ENCODE measurements at places on chromosomes 11 and 22.

GRCh38 chr22:23524226-23524625 lies 55.9 kb downstream of the IGLL1 start:
- no peak for DNase-seq

- peak; percentile 27 for DNase-seq
Measured at GRCh38 chr22:35306350-35306967, 6.8 kb downstream of the TOM1 start.

DNA sequence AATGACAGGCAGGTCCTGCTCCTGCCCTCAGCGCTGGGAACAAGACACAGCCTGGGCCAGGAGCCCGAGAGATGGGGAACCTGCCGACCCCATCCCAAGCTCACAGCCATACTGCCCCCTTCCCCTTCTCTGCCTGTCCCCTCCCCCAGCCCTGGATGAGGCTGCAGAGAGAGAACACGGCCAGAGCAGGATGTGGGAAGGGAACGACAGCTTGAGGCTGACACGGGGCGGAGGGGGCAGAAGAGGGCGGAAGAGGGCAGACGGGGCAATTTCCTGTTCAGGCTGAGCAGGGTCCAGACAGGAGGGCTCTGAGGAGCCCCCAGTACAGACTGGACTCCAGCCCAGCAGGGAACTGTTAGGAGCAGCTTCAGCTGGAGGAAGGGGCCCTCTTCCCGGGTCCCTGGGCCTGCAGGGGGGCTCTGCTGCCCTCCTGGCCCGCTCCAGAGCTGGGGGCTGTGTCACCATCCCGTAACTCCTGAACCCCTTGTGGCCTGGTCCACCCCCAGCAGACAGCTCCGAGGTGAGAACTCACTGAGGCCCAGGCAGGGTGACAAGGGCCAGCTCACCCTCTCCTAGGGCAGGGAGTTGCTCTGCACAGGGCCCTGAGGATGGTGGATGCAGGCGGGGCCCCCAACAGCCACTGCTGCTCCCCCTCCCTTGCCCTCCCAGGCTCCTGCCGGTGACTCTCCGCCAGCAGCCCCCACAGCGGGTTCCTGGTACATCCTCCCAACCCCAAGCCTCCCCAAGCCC lies 5.7 kb downstream of the CTSD start:
- peak; percentile 37 for DNase-seq

DNA sequence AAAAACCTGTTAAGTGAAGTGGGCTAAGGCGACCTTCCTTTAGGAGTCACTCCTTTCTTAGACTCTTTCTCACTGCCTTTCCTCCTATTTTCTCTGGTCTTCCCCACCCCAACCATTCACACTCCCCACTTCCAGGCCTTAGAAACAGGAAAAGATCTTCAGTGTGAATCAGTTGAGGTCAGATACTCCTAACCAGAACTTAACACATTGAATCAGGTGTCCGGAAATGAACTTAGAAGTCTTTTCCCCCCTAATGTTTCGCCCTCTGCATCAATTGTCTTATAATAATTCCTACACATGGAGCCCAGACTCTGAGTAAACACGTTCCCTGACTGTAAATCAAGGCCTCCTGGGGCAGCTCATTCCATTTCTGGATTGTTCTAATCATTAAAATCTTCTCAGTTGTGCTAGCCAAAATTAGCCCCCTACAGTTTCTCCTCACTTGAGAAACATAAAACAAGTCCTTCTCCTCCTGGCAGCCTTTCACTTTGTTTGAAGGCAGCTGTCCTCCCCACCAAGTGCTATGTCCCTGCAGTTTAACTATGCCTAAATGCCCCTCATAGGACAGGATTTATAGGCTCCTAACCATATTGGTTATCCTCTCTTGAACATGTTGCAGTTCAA lies 32.7 kb upstream of the USP47 start:
- DNase-seq = no peak

DNA sequence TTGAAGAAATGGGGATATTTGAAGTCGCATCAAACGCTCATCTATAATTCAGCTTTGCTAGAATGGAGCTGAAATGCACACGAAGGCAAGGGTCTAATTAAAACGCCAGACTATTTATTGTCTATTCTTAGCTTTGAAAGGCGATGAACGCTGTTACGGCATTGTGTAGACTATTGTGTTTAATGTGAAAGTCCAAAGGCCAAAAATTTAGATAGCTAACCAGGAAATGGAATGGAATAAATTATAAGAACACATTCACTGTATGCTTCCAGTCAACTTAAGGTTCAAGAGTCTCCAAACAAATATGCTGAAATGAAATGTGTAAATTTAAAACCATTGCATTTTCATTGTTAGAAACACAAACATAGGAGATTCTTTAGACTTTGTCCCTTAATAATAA lies 186.2 kb downstream of the CWF19L2 start:
- no peak for DNase-seq

- DNase-seq = no peak
Measured at GRCh38 chr11:9672918-9673317, 9.0 kb downstream of the SWAP70 start.

DNA sequence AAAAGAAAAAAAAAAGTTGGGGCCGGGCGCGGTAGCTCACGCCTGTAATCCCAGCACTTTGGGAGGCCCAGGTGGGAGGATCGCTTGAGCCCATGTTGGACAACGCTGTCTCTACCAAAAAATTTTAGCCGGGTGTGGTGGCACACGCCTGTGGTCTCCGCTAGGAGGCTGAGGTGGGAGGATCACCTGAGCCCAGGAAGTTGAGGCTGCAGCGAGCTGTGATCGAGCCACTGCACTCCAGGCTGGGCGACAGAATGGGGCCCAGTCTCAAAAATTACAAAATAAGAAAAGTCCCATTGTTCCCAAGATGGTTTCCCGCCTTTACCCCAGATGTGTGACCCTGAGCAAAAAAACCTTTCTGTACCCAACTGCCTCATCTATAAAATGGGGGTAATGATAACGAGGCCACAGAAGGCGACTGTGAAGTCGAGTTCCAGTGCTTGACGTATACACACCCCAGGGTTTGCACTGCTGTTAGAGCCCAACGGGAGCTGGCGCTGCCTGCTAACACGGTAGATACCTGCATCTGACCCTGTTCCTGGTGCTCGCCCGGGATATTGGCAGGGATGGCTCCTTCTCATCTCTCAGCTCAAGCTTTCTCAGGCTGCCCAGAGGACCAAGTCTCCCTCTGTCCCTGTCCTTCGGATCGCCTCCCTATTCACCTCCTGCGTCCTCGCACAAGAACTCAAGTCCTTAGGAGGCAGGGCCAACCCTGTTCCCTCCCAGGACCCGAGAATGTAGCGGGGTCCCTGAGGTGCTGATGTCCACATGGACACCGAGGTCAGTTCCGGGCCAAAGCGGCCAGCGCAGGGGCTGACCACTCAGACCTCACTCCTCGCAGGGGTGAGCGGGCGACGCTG lies 1.1 kb upstream of the RPLP2 start:
- peak; percentile 50 for DNase-seq

GRCh38 chr11:92524542-92524941 lies 299.9 kb downstream of the FAT3 start:
- DNase-seq = no peak

- DNase-seq = no peak
Measured at GRCh38 chr11:93870616-93871015, 20.2 kb upstream of the VSTM5 start.

DNA sequence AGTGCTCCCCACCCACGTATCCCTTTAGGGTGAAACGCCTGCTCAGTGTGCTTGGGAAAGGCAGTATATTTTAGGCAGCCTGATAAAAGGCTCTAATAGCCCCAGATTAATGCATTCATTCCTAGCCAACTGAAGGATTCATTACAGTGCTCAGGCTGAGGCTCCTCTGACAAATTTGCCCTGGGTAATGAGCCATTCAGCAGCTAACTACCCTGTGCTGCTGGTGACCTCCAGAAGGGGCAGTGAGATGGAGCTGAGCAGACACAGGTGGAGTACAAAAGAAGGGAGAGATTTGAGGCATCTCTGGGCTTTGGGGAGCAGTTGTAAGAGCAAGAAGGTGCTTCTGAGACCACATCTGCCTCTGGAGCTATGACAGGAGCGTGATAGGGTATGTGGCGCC lies 817.0 kb downstream of the NTM start:
- no peak for DNase-seq

- peak; percentile 57 for DNase-seq
Measured at GRCh38 chr11:118227865-118228785, 3.3 kb upstream of the JAML start.

GRCh38 chr11:131864228-131864627 lies 493.8 kb downstream of the NTM start:
- no peak for DNase-seq

DNA sequence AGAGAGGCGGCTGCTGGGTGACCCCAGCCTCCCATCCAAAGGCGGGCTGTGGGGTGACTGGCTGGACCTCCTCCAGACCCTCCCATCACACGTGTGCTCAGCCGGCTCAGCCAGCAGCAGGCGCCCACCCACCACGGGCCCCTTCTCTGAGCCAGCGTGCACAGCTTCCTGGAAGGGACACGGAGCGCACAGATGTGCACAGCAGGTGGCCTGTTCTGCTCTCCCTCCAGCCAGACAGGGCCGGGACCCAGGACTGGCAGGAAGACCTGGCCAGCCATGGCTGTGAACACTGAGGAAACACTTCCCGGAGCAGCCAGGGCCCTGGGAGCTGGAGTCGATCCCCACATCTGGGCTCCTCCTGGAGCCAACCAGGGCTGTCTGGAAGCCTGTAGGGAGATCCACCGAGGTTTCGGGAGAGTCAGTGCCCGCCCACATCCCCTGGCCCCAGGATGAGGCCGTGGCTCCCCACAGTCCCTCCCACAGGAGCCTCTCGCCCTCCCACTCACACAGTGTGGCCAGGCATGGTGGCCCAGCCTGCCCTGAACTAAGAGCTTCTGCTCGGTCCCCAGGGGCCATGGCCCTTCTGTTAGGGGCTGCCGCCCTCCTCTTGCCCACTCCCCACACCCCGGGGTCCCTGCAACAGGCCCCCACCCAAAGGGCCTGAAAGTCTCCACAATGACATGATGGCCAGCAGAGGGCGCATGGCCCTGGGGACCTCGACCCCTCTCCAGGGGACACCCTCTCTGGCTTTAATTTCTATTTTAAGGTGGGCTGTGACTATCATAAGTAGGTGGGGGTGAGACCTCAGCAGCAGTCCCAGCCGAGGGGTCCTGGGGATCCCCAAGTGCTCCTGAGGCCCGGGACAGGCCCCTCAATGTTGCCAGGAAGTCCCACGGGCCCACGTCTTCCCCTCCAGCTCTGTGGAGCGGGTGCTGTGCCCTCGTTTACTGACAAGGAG lies 90.6 kb upstream of the FGF3 start:
- no peak for DNase-seq

DNA sequence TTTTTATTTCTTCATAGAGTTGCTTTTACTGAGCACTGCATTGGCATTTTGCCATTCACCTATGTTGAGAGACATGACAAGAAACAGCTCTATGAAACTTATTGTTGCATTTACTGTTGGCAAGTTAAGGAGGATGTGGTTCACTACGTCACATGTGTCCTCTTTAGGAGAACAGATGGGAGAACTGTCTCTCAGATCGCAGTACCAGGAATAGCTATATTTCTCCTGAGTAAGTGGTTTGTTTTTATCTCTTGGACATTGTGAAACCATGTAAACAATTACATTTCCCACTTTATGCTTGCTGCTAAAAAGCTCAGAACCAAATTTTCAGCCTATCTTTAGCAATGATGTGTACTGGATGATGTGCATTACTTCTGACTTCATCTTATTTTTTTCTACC lies 34.8 kb upstream of the PSMA1 start:
- peak; percentile 75 for DNase-seq

DNA sequence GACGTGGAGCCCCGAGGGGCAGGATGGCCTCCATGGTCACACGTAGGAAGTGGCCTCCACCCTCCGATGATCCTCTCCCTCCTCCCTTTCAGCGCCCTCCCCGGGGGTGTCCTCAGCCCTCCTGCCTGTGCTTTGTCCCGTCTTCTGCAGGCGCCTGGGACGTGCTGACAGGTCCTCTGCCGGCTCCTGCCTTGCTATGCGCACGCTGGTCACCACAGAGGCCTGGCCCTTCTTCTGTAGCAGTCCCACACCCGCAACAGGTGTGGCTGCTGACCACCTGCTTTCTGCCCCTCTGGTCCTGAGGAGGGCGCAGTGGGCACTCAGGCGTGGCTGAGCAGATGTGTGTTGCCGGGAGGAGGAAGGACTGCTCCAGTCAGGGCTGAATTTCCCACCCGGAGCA lies 27.7 kb upstream of the PPP6R3 start:
- no peak for DNase-seq

DNA sequence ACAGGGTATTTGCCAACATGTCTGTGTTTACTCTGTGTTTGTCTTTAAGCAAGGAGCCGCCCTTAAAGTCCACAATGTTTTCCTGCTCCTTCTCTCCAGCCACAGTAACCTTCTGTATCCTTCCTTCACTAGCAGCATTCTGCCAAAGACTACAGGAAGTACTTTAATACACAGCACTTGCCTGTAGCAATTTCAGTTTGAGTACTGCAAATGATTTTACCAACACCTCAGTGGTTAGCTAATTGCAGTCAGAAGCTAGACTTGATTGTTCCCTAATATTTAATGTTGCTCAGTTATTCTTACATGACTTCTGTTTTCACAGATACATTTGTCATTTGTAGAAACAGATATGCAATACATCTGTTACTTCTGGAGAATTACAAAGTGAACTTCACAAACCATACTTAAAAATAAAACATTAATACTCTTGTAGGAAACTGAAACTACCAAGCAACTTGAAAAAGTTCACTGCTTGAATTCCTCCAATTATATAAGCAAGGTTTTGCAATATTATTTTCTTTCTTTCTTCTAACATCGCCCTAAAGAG lies 69.1 kb downstream of the FCHSD2 start:
- DNase-seq = peak; percentile 1

GRCh38 chr11:68663482-68664010 lies 20.8 kb upstream of the GAL start:
- DNase-seq = no peak

GRCh38 chr11:94295534-94295933 lies 8.8 kb upstream of the IZUMO1R start:
- no peak for DNase-seq

DNA sequence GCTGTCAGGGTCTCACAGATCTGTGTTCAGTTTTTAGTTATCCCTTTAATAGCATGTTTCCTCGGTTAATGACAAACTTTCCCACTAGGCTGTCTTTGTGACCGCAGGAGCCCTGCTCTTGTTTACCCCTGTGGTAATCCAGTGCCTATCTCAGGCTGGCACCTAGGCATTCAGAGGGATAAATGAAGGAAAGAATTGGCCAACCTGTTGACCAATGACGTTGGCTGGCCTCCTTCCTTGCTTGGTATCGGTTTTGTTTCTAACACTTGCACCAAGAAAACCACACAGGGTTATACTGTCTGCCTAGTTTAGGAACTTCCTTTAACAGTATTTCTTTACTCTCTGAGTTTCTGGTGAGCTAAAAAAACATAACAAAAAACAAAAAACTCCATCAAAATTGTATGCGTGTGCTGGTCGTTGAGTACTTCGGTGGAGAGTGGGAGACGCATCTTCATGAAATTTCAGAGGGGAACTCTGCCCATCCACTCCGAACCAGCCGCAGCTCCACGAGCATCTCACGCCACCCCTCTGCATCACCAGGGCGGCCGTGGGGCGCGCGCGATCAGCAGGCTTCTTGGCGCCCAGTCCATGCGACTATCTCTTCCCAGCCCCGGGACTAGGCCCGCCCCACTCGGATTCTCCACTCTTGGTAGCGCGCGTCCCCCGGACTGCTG lies 563 bp upstream of the ENDOD1 start:
- DNase-seq = peak; percentile 34

Measured in central memory CD4-positive, alpha-beta T cell (primary cell).